ENCODE measurements at places on chromosomes 3 and 15. TPM values are rescaled to one million over a fixed set of nuclear protein-coding genes. Genes with fewer than 3 reads are reported as not detected.

DNA sequence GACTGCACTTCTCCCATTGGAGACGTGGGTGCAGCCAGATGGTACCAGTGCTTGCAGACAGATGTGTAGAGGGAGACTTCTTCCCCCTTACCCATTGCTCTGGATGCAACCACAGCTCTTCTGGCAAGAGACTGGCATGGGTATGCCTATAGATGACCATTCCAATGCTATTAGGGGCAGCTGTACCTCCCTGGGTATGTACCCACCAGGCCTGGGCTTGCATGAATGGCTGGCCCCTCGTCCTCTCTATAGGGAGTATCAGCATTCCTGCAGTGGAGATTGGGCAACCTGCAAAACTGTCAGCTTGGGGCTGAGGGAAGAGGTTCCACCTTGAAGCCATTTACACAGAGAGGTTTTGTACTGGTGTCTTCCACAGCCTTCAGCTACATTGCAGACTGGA is 57.6 kb upstream of the FXR1 start:
- no peak for DNase-seq

The ERICH6 gene
- 0.09 TPM for total RNA-seq

GRCh38 chr15:61938249-61938648 is 122.0 kb downstream of the VPS13C start:
- no peak for DNase-seq

The CPB1 gene
- 16.5 TPM for total RNA-seq

GRCh38 chr15:24899367-24899766 is 55.4 kb upstream of the SNRPN start:
- DNase-seq, result no peak

The PRSS50 gene
- 0.17 TPM for total RNA-seq

GRCh38 chr3:72127844-72128243 is 342.9 kb upstream of the PROK2 start:
- no peak for DNase-seq

The CELF6 gene
- 2.1 TPM for total RNA-seq

The FEZF2 gene
- total RNA-seq, result not detected

DNA sequence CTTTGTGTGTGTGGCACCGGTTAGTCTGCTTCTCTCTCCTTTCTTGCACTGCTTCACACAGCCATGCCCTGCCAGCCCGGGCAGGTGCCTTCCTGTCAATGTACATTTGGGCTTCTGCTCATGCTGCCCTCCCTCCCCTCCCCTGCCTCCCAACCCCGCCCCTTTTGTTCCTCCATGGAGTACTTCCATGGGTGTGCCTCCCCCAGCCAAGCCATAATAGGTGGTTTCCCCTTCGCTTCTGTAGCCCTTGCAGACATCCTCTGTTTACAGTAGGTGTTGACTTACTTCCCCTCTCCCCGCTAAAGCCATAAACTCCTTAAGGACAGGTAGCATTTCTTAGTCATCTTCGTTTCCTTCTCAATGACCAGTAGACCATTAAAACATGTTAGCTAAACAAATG is 31.8 kb upstream of the CRTC3 start:
- no peak for DNase-seq

- DNase-seq, result no peak
Measured at GRCh38 chr3:27661797-27662196, 60.3 kb downstream of the EOMES start.

The RNF168 gene
- 23.2 TPM for total RNA-seq

DNA sequence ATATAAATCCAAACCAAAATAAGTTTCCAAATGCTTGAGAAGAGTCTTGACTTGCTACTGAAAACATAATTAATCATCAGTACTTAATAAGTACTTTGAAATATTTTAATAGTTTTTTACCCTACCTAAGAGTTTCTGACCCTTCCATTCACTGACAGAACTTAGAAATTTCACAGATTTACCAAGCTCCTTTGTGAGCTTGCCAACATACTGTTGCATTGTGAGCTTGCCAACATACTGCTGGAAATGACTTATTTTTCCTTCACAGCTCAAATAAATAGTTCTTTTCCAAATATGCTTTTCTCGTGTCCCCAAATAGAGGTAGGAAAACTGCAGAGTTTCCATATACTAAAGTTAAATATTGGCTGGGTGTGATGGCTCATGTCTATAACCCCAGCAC is 9.6 kb upstream of the AADAC start:
- no peak for DNase-seq

GRCh38 chr3:23376516-23377248 is 173.6 kb downstream of the UBE2E2 start:
- DNase-seq, result no peak

The GRAMD1C gene
- total RNA-seq, result 8.2 TPM

- DNase-seq, result no peak
Measured at GRCh38 chr15:99721896-99722295, 11.3 kb downstream of the LYSMD4 start.

GRCh38 chr3:190886945-190887344 is 24.5 kb upstream of the GMNC start:
- no peak for DNase-seq
